Posterior vena cava (tissue), 2 donors: ENCODE measurements at places on chromosomes 3 and 15. TPM values are rescaled to one million over a fixed set of nuclear protein-coding genes. Genes with fewer than 3 reads are reported as not detected.
A peak's percentile ranks its signal among the peaks of the same experiment; 100 is the strongest.

Gene CCR2
- total RNA-seq = 1.7 TPM

Gene GPR62
- total RNA-seq = not detected

Gene C3orf18
- total RNA-seq = 9.8 TPM

Gene CFAP44
- 5.9 TPM for total RNA-seq

Gene PCSK6
- total RNA-seq = 9.2 TPM

Gene BCHE
- total RNA-seq = 14.0 TPM

Gene ARRDC4
- total RNA-seq = 43.6 TPM

Gene CELSR3
- 0.65 TPM for total RNA-seq

Gene C2CD4A
- total RNA-seq = not detected

Gene CPLX3
- total RNA-seq = not detected

Gene ADAMTS9
- total RNA-seq = 82.8 TPM

Gene MASP1
- 13.9 TPM for total RNA-seq

Gene GCNT3
- not detected for total RNA-seq

GRCh38 chr3:42347928-42348327 lies 62.5 kb downstream of the LYZL4 start:
- DNase-seq = no peak

- DNase-seq = peak; percentile 91
Measured at GRCh38 chr3:45659661-45660566, 29.3 kb upstream of the SACM1L start.

DNA sequence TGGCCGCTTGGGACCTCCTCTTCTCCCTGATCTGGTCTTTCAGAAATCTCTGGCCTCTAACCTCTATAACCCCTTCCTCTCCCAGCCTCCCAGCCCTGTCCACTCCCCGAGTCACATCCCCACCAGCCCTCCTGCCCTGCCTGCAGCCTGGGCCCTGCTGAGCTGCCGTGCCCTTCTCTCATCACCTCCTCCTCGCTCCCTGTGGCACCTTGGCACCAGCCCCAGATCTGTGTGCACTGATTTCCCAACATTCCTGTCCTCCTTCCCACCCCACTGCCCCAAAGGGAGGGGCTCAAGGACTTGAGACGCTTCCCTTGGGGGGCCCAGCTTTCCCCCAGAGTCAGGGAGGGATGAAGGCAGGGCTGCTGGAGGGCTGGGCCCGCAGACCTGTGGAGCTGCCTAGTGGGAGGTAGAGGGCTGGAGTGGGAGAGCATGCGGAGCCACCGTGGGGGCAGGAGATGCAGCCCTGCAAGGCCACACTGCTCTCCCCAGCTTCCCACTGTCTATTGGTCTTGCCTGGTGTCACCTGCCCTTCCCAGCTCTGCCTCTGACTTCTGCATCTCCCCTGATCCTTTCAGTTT lies 42.7 kb downstream of the EXOG start:
- DNase-seq = no peak

GRCh38 chr3:172519740-172520139 lies 3.5 kb downstream of the TNFSF10 start:
- DNase-seq = no peak

GRCh38 chr15:70479785-70480184 lies 283.6 kb downstream of the UACA start:
- DNase-seq = peak; percentile 42

GRCh38 chr3:10561946-10562560 lies 56.7 kb upstream of the ATP2B2 start:
- peak; percentile 37 for DNase-seq

GRCh38 chr3:114034211-114034610 lies 22.1 kb downstream of the CCDC191 start:
- no peak for DNase-seq

DNA sequence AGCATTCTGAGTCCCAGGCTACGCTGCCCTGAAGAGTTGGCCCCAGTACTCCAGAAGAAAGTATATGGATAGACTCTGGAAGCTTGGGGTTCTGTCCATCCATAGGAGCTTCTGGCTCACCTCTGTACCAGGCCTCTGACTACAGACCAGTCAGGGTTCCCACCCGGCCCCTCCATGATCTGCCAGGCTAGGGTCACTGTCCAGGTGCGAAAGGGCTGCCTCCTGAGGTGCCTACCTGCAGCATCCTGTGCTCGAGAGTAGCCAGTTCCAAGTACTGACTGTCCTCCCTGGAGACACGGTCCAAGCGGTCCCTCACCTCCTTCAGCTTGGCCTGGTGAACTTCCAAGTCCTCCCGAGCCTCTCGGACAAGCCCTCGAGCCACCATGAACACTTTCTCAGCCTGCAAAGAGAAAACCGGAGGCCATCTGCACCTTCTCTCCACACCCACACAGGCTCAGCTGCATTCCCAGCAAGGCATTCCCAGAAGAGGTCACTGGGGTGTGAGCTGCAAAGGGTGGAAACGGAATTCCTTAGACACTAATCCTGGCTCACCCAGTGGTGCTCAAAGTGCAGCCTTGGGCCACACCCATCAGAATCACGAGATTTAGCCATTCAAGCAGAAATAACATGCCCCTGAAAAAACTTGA lies 3.7 kb upstream of the PLXNB1 start:
- peak; percentile 83 for DNase-seq

DNA sequence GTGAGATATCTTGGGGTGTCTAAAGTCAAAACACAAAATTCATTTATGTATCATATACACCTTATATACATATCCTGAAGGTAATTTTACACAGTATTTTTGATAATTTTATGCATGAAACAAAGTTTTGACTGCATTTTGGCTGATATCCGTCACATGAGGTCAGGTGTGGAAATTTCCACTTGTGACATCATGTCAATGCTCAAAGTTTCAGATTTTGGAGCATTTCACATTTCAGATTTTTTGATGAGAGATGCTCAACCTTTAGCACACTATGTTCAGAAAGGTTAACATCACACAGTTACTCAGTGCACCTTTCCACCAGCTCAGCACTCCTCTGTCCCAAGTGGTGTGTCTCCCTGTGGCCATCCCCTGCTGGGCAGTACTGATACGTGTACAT lies 37.7 kb upstream of the CPB1 start:
- DNase-seq = no peak

DNA sequence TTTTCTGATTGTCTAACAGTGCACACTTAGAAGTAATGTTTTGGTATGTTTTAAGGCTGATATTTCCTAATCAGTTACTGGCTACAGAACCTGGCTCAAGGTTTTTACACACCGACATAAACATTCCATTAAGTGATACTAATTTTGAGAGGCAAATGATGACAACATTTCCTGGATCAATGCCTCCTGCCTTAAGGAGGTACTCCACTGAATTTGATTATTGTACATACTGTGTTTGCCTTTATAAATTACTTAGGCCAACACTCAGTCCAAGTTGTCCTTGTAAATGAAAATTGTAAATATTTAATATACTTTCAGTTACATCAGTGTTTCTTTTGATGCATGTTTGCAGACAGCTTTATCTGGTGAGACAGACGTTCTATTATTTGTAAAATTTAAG lies 24.2 kb upstream of the LXN start:
- no peak for DNase-seq

DNA sequence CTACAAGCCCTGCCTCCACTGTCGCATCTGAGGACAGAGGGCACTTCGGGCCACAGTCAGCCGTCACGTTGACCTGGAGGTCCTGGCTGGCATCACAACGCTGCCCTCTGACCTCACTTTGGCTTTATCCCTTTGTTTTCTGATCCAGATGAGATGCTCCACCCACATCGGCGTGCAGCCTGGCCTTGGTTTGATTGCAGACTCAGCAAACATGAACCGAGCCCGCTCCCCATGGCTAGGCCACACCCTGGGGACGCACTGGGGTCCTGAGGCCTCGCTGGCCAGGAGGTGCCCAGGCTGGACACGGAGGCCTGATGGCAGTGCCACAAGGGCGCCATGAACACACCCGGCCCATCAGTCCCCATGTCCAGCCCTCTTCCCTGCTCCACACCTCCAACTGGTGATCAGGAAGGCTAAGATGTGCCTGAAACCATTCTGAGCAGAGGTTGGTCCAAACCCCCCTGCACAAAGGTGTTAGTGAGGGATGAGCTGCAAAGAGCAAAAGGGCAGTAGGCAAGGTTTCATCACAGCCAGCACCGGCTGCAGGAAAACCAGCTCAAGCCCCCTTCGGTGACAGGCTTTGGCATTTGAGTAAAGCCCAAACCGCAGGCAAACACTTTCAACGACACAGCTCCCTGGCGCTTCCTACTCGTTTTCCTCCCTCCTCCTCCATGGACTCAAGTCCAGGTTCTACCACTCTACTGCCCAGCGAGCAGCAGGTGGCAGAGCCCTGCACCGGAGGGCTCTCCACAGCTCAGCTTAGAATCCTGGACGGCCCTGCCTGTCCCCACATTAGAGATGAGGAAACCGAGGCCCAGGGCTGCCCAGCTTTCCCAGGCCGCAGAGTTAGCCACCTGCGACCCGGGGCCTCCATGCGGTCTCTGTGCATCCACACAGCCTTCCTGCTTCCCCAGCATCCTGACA lies 165.8 kb downstream of the NUP210 start:
- DNase-seq = no peak

DNA sequence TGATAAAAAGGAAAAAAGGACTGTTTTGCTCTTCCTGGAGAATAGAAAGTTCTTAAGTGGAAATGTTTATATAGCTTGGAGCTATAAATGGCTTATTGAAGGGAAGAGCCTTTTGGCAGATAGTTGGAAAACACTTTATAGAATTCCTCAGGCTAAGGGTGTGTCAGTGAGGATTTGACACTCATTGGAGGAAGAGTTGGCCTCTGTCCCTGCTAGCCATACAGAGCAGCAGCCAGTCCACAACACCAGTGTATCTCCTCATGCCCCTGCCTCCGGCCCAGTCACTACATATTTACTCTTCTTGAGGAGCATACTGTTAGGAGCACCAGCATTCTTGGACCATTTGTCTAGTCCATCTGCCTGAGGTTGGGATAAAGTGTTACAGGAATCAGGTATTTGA lies 36.2 kb downstream of the KLHL18 start:
- DNase-seq = no peak

DNA sequence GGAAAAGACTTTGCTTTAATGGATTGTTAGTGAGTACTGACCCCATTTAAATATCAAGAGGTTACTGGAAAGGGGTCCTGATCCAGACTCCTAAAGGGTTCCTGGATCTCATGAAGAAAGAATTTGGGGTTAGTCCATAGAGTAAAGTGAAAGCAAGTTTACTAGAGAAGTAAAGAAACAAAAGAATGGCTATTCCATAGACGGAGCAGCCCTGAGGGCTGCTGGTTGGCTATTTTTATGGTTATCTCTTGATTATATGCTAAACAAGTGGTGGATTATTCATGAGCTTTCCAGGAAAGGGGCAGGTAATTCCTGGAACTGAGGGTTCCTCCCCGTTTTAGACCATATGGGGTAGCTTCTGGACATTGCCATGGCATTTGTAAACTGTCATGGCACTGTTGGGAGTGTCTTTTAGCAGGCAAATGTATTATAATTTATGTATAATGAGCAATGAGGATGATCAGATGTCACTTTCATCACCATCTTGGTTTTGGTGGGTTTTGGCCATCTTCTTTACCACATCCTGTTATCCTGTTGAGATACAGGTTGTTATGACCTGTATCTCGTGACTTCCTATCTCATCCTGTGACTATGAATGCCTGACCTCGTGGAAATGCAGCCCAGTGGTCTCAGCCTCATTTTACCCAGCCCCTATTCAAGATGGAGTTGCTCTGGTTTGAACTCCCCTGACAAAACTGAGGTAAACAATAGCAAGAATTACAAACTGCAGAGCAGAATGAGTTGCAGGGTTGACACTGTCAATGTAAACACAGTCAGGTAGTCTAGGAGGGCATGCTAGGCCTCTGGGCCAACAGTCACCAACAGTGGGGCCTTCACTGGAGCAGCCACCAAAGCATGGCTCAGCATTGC lies 10.3 kb upstream of the GPR160 start:
- DNase-seq = no peak

DNA sequence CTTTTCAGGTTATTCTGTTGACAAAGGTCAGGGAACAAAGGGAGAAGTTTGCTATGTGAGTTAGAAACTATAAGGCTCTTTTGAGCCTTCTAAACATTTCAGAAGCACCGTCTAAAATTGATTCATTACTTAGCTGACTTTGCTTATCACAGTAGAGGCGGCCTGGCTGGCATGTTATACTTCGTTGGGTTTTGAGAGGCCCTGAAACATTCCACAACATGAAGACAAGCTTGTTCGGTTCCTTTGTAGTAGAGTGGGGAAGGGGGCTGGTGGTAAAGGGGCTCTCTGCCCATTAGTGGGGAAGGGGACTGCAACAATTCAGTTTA lies 23.6 kb downstream of the ZBTB38 start:
- DNase-seq = no peak

GRCh38 chr3:14278799-14279625 lies 100.4 kb downstream of the LSM3 start:
- no peak for DNase-seq

GRCh38 chr3:121431726-121432517 lies 113.9 kb downstream of the POLQ start:
- no peak for DNase-seq

DNA sequence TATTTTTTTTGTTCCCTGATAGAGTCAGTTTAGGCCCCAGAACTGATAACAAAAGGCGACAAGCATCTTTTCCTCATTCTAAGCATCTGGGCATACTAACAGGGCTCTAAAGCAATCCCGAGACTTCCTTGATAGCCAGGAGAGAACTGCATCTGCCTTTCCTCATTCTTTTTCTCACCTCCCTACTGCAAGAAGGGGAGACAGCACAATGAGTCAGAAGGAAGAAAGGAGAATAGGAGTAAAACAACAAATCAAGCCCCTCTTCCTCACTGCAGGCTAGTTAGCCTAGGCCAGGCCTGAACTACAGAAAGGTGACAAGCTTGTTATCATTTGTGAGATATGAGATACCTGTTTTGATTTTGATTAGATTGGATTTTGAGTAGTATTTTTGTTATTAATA lies 97.9 kb downstream of the NAALADL2 start:
- no peak for DNase-seq

- DNase-seq = no peak
Measured at GRCh38 chr3:185200639-185201038, 47.8 kb upstream of the C3orf70 start.

DNA sequence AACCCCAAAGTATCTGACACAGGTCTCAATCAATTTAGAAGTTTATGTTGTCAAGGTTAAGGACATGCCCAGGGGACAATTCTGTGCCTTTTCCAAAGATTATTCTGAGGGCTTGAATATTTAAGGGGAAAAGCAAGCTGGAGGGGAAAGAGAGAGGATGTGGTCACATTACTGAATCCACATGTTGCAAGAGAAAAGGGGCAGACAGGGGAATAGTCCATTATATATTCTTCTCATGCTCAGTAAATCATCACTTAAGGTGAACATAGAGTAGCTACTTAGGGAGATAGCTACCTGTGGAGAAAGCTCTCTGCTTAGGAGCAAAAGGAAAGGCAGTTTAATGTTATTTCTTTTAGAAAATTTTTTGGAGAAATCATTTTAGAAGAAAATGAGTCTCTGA lies 751.6 kb downstream of the SI start:
- DNase-seq = no peak

DNA sequence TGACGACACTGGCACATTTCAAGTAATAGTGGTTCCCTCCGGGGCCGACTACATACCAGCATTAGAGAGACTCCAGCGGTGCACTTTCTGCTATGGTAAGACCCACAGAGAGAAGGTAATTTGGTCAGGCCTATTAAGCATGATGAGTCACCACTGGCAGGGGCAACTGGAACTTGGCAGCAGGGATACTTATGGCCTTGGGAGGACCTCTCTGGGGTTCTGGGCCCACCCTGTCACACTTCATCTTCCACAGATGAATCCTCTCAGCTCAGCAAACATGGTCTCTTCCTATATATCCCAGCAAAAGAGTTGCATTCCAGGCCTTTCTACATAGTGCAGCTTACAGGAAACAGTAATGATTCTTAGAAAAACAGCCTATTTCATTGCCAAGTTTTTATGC lies 88.0 kb downstream of the PIK3R4 start:
- DNase-seq = no peak
